A549 treated with Mapracorat at 1 μM for 4 hours (cell line): ENCODE measurements at places on chromosomes 4 and X. TPM values are rescaled to one million over a fixed set of nuclear protein-coding genes. Genes with fewer than 3 reads are reported as not detected.

The MAGEA9B gene
- not detected in 5 replicates for total RNA-seq

The PNMA6A gene
- total RNA-seq, result 3.7 to 5.5 TPM (median 5.0 TPM) in 5 replicates

The FMR1NB gene
- not detected in 5 replicates for total RNA-seq

The RIPPLY1 gene
- not detected in 5 replicates for total RNA-seq

The SPIN2A gene
- 0.08 to 0.24 TPM (median 0.19 TPM) in 5 replicates for total RNA-seq

The GBA3 gene
- total RNA-seq, result not detected in 5 replicates

The GIMD1 gene
- total RNA-seq, result not detected in 5 replicates

The TCP11X2 gene
- total RNA-seq, result not detected in 5 replicates
